CD4-positive, alpha-beta T cell treated with Interleukin-15 for 4 hours (primary cell): ENCODE measurements at places on chromosomes 16 and 17.

DNA sequence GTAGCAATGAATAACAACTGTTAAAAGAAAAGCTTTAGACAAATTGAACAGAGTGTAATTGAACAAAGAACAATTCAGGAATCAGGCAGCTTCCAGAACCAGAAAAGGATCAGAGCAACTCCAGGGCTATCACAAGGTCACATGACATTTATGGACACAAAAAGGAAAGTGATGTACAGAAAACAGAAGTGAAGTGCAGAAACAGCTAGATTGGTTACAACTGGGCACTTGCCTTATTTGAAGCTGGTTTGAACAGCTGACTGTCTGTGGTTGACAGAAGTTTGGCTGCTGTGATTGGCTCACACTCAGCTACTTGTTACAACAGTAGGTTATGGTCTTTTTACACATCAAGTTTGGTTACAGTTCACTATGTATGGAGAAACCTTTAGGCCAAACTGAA, 14.8 kb downstream of the EFCAB5 start:
- no peak for DNase-seq

- no peak for DNase-seq
Observed at GRCh38 chr17:31490671-31491375, 99.3 kb downstream of the RAB11FIP4 start.

DNA sequence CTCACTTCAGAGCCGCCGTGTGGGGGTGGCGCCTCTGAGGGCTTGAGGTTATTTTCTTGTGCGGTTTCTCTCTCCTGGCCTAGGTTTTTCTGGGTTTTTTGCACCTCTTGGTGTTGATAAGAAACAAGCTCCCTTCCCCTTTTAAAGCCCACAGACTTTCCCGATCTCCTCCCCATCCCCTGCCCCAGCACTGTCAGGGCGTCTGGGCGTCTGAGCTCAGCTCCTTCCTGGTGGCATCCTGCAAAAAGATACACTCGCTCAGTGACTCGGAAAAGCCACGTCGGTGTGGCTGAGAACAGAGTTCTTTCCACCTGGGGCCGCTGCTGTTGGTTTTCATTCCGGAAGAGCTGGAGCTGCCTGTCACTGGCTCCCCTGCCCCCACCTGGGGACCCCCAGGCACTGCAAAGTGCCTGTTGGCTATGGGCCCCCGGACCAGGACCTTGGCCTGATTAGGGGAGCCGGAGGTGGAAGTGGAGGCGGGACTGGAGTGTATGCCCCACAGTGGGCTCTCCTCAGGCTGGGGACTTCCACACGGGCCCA, 14.5 kb downstream of the BAIAP2 start:
- DNase-seq: no peak

- peak; percentile 45 for DNase-seq
Observed at GRCh38 chr17:32551186-32551955, 64.6 kb downstream of the CDK5R1 start.

DNA sequence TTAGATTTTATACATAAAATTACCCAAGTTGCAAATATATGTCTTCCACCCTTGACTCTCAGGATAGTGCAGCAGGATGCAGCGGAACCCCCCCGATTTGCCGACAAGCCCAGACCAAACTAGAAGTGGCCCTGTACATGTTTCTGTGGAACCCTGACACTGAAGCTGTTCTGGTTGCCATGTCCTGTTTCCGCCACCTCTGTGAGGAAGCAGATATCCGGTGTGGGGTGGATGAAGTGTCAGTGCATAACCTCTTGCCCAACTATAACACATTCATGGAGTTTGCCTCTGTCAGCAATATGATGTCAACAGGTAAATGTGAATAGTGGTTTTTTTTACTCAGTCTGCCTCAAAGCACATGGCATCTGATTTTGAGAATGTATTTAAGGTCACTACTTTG, 70.7 kb downstream of the OMG start:
- DNase-seq: no peak

DNA sequence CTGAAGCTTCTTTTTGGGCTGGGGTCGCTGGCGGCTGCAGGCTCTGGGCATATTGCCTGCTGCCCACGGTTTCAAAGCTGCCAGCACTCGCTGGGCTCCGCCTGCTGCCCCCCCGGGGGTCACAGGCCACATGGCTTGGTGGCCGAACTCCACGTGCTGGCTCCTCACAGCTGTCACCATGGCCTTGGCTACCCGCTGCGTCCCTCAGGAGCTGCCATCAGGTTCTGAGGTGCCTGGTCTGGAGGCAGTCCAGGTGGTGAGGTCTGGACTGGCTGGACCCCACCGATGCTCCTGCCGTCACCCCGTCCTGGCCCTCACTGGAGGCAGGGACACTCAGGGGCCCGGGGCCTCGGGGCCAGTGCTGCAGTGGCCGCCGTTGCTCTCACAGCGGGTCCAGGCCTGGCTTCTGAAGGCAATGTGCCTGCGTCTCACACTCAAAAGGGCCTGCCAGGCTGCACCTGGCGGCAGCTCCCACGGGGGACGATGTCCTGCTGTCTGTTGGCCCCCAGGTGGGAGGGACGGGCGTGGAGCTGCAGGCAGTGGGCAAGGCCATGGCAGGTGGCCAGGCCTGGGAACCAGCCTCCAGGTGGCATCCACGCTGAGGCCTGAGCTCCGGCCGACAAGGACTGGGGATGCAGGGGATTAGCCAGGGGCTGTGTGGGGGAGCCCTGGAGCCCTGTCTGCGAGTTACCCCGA, 13.3 kb downstream of the CAPN15 start:
- no peak for DNase-seq

DNA sequence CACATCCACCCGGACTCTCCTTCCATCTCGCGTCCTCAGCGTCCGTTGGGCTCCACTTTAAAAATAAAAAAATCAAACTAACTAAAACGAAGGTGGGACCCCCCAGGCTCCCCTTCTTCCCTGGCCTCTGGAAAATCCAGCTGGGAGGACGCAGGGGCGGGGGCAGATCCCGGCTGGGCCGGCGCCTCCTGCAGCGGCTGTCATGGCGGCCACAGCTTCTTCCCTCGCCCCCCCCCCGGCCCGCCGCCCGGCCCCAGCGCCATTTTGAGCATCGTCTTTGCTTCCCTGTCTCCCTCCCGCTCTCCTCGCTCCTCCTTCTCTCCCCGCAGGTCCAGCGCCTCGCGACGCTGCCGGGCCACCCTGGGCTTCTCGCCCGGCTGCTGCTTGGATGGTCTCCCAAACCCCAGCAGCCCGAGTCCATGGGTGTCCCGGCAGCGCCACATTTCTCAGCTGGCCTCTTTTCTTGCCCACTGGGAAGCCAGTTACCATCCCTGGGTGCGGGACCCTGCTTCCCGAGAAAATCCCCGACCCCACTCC, 3.3 kb downstream of the HOXB2 start:
- DNase-seq: peak; percentile 37

DNA sequence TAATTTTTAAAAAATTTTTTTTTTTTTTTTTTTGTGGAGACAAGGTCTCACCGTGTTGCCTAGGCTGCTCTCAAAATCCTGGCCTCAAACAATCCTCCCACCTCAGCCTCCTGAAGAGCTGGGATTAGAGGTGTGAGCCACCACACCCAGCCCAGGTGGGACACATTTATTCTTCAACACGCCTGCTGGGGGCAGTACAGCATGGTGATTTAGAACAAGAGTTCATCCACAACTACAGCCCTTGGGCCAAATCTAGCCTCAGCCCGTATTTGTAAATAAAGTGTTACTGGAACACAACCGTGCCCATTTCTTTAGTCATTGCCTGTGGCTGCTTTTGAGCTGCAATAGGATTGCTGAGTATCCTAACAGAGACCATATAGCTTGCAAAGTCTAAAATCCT, 92.8 kb downstream of the KATNIP start:
- no peak for DNase-seq

DNA sequence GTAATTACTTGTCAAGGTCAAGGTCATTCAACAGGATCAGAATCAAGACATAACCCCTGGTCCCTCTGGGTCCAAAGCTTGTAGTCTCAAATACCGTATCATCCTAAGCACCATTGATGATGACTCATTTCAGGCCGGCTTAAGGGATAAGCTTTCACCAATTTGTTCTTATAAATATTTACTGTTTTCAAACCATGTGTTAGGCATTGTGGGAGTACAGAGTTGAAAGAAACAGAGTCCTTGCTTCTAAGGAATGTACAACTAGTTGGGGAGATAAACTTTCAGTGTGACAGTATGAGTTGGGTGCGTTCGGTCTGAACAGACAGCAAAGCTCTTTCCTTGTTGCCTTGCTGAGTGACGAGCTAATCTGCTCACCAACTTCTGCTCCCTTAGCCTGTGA, 183.5 kb upstream of the MAF start:
- DNase-seq: no peak

GRCh38 chr17:81556863-81557262, 4.7 kb upstream of the FAAP100 start:
- DNase-seq: no peak

DNA sequence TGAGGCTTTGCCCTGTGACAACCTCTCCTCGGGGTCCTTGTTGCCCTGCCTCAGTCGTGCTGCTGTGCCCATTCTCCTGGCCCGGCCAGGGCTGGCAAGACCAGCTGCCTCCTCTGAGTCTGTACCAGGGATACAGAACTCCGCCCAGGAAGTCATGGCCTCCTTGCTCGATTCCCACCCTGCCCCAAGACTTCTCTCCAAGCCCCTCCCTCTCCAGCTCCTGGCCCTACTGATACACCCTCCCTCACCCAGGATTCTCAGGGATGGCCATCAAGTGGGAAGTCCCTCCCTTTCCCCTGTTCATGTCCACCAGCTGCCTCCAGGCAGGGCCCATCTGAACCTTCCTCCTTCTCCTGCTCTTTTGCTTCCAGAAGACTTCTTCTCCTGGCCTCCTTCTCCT, 11.2 kb upstream of the TMEM208 start:
- DNase-seq: no peak

DNA sequence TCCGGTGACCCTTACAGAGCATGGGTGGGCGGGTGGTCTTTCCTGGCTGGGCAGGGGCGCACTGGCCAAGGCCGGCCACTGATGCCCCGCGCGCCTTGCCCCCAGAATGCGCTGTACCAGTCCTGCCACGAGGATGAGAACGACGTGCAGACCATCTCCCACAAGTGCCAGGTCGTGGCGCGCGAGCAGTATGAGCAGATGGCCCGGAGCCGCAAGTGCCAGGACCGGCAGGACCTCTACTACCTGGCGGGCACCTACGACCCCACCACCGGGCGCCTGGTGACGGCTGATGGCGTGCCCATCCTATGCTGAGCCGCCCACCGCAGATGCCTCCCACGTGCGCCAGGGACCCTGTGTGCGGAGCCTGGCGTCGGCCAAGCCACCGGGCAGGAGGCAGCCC, 49.1 kb downstream of the ACTG1 start:
- DNase-seq: no peak
